ENCODE measurements at places on chromosomes 13 and 19. TPM values are rescaled to one million over a fixed set of nuclear protein-coding genes. Genes with fewer than 3 reads are reported as not detected.

TIMM13 gene
- total RNA-seq = 29.1 TPM

MEDAG gene
- 5.0 TPM for total RNA-seq

PSG1 gene
- total RNA-seq = not detected

ZNF560 gene
- total RNA-seq = 5.8 TPM

SIGLEC10 gene
- not detected for total RNA-seq

MYO1F gene
- total RNA-seq = under 0.01 TPM

TNNT1 gene
- 3.0 TPM for total RNA-seq

ERICH4 gene
- total RNA-seq = not detected

OPA3 gene
- 5.0 TPM for total RNA-seq

Data from smooth muscle cell of the umbilical artery (primary cell).